ENCODE measurements at places on chromosomes 12 and 14.

DNA sequence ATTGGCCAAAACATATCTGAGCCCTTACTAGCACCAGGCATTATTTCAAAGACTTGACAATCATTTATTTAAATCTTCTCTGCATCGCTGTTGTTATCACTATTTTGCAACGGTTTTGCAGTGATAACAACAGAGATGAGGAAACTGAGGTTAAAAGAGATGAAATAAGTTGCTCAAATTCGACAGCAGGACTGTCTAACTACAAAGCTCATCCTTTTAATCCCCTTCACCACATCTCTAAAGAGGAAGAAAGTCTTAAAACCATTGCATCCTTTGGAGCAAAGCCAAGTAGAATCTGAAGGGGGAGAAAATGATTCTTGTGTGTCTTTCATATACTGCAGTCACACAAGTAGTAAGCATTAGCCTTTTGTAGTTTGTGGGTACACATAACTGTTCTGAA, 14.8 kb upstream of the ETNK1 start:
- DNase-seq, result no peak

DNA sequence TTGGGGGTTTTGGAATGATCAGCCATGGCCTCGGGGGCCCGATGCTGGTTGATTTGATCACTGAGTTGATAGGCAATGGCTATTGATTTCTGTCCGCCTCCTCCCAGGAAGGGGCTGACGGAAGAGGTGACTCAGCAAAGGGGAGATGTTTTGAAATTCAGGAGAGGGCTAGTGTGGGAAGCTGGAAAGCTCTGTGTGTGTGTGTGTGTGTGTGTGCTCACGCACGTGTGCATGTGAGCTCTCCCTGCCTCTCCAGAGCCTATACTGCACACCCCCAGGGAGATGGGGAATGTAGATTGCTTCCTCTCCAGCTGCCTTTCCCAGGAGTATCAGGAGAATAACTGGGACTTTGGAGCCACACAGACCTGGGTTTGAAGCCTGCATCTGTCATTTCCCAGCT, 184.9 kb upstream of the MYL2 start:
- no peak for DNase-seq

GRCh38 chr12:97545804-97546203, 83.2 kb downstream of the RMST start:
- no peak for DNase-seq

- no peak for DNase-seq
Measured at GRCh38 chr12:110503432-110503831, 1.3 kb downstream of the RAD9B start.

GRCh38 chr14:23447361-23448350, 12.2 kb upstream of the MYH7 start:
- no peak for DNase-seq

- no peak for DNase-seq
Measured at GRCh38 chr12:50923361-50924130, 28.8 kb upstream of the HIGD1C start.

GRCh38 chr14:102088012-102088792, 1.4 kb upstream of the HSP90AA1 start:
- DNase-seq, result no peak

DNA sequence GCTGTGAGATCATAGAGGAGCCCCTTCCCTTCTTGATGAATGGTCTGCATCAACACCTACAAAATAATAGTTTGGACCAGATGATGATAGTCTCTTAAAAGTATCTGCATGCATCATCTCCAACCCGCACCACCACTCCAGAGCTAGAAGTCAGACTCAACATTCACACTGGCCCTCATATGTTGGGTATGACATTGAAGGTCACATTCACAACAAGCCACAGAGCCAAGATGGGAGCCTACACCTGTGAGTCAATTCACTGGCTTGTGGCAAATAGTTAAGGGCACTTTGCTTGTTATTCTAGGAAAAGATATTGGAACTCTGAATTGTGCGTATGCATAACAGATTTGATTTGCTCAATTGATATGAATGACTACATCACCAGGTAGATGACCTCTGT, 1197.9 kb downstream of the VRK1 start:
- no peak for DNase-seq

GRCh38 chr12:42260518-42260917, 22.5 kb upstream of the YAF2 start:
- DNase-seq, result no peak
